ENCODE measurements at places on chromosomes 11 and 22. TPM values are rescaled to one million over a fixed set of nuclear protein-coding genes. Genes with fewer than 3 reads are reported as not detected.

DNA sequence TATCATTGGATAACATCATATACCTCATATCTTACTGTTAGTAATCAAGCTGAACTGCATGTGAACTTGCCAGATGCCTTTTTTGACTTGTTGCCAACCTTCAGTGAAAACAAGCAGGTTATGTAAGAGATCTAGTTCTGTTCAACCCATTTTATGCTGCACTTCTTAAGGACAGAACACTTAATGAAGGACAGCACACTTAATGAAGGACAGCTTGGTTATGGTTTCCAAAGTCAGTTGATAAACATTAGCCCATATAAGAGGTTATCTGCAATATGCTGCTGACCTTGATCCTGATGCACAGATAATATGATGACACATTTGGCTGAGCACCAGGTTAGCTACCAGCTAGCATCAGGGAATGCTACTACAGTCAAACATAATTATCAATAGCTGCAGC is 358.7 kb upstream of the PDGFD start:
- no peak for DNase-seq
- peaks cover 1% of the 10 kb centered on the region for H3K27me3 ChIP-seq
- H3K4me1 ChIP-seq = no peaks in the 10 kb centered on the region
- no peaks in the 10 kb centered on the region for H3K36me3 ChIP-seq

The MYOD1 gene
- not detected for total RNA-seq

The APOA1 gene
- not detected for total RNA-seq

DNA sequence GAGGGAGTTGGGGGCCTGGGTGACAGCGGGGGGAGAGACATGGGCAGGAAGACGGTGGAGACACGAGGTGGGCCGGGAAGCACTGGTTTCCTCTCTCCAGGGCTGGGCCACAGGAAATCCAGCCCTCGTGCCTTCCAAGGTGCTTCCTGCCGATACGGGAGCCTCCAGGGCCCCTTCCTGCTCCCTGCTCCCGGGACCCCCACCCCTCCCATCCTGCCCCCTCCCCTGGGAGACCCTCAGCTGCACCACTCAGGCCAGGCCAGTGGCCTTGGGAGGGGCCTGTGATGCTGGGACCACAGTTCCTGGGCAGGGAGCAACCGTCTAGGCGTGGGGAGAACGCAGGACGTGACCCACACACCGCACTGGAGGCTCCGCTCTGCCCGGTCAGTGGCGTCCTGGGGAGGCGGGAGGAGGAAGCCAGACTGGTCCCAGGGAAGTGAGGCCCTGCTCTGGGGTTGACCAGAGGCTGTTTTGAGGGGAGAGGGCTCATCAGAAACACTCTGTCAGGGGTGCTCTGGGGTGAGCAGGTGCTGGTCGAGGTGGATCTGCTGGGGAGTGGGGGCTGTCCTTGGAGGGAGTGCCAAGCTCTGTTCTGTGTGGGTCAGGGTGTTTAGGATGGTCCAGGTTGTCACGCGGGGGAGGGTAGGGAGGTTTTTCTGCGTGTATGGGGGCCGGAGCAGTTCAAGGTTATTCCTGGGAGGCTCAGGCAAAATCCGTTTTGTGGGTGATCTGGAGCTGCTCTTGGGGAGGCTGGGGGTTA is at the start of gene SHANK3:
SHANK3 (plus strand) TSS at position 353 of the 760 bp plus-strand sequence.
- H3K4me1 ChIP-seq = peaks cover 3% of the 10 kb centered on the region
- peak within 1 kb of the TSS; percentile 22 for H3K4me3 ChIP-seq
- H3K36me3 ChIP-seq = no peaks in the 10 kb centered on the region
- H3K27me3 ChIP-seq = peaks cover 54% of the 10 kb centered on the region
- no peak for DNase-seq

Measured in activated T-helper 2 cell treated with anti-CD3 and anti-CD28 coated beads, Interferon-gamma antibody, Interleukin-2, Interleukin-4, amounts not matched to agents 10 μg/mL and 5 μg/mL and 100 μg/mL, durations not matched to agents 14 hours and 24 hours and 36 hours (primary cell).